ENCODE measurements at places on chromosomes 12 and 14.

DNA sequence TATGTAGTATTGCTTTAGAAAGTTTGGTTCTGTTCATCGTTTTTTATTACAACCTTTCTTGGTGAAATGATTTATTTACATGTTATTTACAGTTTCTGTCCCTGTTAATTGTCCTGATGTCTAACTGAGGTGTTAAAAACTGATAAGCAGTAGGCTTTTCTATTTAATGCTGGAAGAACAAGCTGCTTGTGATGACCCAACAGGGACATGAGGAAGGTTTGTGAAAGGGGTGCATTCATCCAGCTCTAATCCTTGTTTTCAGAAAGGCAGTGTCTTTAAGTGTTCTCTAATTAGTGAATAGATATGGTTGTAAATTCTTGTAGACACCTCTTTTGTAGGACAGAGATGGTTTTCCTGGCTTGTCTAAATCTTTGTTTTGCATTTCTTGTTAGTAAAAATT lies 191.4 kb downstream of the FOXA1 start:
- DNase-seq, result no peak

- DNase-seq, result no peak
These were observed 52.8 kb downstream of the SLC38A6 start for GRCh38 chr14:61033855-61034254.

- DNase-seq, result no peak
These were observed 35.7 kb upstream of the TC2N start for GRCh38 chr14:91903070-91903469.

- peak; percentile 38 for DNase-seq
These were observed 5.0 kb upstream of the CSRP2 start for GRCh38 chr12:76883811-76884210.

GRCh38 chr12:107133462-107133861 lies 40.1 kb upstream of the CRY1 start:
- DNase-seq, result no peak

All from hindlimb muscle (tissue), 1 donor.